Stimulated activated CD8-positive, alpha-beta memory T cell treated with anti-CD3 and anti-CD28 coated beads, Interleukin-2, amount 100 ng/mL, for 48 hours (primary cell): ENCODE measurements at places on chromosomes 2 and 18.

- no peak for DNase-seq
These were observed 101.3 kb upstream of the KLHL29 start for GRCh38 chr2:23283653-23284052.

DNA sequence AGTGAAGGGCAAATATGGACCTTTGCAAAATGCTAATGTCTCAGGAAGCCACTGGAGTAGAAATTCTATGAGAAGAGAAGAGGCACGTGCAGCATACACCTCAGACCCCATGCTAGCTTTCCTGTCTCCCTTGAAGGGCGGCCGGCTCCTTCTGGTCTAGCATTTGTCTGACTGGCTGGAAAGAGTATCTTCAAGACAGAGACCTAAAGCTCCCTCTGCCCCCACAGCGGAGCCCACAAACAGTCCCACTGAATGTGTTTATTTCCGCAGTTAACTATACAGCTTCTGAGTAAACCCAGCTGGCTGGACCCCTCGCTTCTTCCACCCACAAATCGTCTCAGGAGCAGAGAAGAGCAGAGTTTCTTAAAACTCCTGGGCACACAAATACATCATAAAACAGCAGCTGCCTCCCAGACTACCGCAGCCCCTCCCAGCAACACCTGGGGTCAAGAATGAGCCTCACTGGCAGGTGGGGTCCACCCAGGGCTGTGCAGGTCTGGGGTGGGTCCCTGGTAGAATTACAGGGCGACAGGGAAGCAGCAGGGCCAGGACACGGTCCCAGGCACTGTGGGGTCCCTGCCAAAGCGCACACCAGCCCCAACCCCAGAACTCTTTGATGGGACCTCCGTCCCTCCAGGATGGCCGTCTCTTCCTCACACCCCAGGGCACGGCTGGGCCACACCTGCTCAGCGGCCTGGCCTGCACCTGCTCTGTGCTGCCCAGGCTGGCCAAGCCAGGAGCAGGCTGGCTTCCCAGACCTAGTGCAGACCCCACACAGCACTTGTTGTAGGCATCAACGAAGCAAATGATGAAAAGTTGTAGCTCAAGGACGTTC, 103.8 kb downstream of the PXDN start:
- no peak for DNase-seq

DNA sequence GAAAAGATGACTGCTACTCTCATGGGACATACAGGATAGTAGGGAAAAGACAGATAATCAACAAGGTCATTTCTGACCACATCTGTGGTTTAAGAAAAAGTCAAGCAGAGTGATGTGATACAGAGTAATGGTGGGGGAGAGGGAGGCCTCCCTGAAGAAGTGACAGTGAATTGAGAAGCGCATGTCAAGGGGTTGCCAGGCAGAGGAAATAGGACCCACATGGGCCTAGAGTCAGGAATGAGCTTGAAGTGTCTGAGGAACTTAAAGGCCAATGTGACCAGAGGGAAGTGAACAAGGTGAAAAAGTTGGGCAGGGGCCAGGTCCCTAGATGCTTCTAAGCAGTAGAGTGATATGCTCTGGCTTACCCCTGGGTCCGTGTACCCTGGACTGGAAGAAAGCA, 113.5 kb upstream of the PPP1CB start:
- no peak for DNase-seq

GRCh38 chr2:12931186-12931844, 214.6 kb downstream of the TRIB2 start:
- DNase-seq, result no peak

DNA sequence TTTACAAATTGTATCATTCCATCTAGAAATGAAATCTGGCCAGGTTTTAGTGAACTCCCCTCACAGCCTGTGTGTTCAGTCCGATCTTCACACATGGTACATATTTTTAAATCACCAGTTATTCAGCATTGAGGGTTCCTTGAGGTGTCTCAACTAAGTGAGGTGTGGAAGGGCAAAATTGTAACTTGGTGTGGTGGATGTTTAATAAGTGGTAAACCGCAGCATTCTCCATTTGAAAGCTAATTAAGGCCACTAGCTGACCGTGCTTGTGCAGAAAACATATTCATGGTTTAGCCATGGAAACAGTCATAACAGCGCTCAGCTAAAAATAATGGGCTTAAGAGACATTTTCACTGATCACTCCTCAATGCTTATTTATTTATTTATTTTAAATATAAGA, 786.2 kb upstream of the FANCL start:
- DNase-seq, result no peak

GRCh38 chr2:188492751-188493150, 201.1 kb downstream of the GULP1 start:
- no peak for DNase-seq

GRCh38 chr2:69916106-69916505, 1.2 kb downstream of the MXD1 start:
- no peak for DNase-seq

- no peak for DNase-seq
These were observed 69.9 kb downstream of the OSBPL6 start for GRCh38 chr2:178264211-178264610.

- no peak for DNase-seq
These were observed 674.9 kb upstream of the FANCL start for GRCh38 chr2:58916063-58916462.

- DNase-seq, result no peak
These were observed 191.4 kb upstream of the VRK2 start for GRCh38 chr2:57855212-57855611.
